DMS 273 treated with DMSO at 0.1 percent for 48 hours (cell line): ENCODE measurements at places on chromosomes 7 and 10.
A peak's percentile ranks its signal among the peaks of the same experiment; 100 is the strongest.

DNA sequence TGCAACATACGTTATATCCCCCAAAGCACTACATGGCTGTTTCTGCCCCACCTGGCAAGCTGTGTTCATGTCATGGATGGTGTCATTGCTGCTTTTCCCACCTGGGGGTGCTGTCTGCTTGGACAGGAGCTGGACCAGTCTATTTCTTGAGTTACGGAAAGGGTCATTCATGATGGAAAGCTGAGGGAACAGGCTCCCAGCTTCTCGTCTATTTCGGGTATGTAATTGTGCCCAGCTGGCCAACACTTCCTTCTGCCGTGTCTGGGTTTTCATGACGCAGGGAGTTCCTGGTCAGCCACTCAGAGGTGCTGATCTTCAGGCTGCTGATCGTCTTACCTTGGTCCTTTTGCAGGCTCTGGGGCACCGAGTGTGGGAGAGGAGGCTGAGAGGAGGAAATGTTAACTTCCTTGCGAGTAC, 8.6 kb downstream of the BTBD16 start:
- no peak for DNase-seq

GRCh38 chr7:66039094-66039670, 36.4 kb upstream of the ASL start:
- DNase-seq: no peak

DNA sequence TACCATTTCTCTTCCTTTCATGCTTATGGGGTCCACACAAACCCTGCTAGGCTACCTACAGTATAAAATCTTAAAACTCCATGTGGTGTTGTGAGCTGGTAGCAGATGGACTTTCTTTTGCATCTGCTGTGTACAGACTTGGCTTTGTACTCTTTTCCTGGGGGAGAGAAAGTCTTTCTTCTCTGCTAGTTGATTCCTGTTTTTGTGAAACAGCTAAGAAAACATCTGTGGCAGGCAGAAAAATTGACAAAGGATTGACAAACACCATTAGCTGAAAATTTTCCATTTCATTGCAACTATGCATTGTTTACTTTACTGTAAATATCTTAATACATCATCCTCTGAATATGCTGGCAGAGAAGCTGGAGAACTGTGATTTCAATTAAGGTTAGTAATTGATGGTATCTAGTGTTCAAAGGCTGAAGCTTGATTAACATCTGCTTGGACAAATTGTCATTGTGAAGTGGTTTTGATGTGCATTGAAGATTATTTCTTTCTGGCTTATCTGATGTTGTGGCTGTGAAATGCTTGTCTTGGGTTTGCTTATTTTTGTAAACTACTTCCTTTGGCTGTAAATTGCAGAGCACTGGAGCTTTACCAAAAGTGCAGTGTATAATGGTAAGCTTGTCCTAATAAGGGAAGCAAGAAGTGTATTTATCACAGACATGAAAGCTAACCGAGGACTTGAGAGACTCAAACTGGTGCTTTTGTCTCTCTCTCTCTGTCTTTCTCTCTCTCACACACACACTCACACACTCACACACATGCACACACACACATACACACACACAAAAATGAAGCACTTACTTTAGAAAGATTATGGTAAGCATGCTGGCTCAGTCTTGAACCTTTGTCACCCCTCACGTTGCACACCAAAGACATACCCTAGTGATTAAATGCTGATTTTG, at the start of gene FOXP2:
Gene FOXP2 (plus strand): TSS at position 660 of the 908 bp plus-strand sequence. CDS start 11,697 bp downstream, outside the sequence.
- DNase-seq: peak; percentile 97

GRCh38 chr10:129725011-129725410, 239.1 kb downstream of the EBF3 start:
- DNase-seq: no peak

DNA sequence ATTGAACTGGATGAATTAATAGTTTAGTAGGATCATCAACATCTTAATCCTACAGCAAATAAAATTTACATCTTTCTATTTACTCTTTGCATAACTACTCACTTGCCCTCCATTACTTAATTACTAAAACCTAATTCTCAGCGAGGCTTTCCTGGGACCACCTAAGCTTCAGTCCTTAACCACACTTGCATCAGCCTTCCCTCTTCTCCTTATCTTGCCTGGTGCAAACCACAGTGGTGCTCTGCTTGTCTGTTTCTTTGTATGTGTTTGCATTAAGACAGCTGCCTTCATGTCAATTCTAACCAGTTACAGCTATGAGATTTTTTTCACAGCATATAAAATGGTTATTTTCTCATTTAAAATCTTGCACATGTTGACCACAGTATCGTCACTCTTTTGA, 72.6 kb upstream of the ZNF92 start:
- DNase-seq: no peak

- no peak for DNase-seq
These were observed 36.3 kb downstream of the ENTPD1 start for GRCh38 chr10:95792211-95792780.

GRCh38 chr10:128087884-128088709, 38.1 kb downstream of the MKI67 start:
- no peak for DNase-seq

- DNase-seq: no peak
These were observed 20.4 kb downstream of the ERCC6 start for GRCh38 chr10:49518566-49518965.

DNA sequence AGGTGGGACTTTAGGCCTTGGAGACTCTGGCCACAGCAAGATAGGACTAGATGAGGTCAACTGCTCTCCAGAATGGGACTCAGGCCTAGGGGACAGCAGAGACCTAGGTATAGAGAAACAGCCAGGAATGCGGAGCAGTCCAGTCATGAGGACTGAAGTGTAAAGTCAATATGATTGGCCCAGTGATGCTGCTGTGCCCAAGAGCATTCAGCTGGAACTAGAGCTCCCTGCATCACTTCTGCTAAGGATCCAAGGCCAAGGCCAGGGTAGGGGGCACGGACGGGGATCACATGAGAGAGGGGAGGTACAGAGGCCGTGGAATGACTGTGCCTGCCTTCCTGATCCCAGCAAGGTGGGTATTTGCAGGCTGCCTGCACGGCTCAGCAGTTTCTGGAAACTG, 237.9 kb downstream of the FRMD4A start:
- no peak for DNase-seq

DNA sequence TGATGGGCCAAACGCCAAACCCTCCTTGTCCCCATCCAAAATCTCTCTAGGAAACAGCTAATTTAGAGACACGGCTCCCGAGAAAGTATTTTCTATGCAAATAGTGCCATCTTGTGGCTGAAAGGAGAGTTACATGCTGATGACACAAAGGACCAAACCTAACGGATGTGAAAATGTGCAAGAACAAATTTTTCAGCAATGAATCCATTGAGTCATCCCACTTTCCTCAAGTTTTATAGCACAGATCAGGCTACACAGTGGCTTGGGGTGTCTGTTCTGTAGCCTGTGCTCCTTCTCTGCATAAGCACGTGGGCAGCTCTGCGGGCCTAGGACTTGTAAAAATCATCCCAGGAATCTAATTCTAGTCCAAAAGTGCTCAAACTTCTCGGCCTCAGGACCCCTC, 154.8 kb upstream of the PRR15 start:
- DNase-seq: peak; percentile 81

- no peak for DNase-seq
These were observed 4.4 kb downstream of the DDIT4 start for GRCh38 chr10:72277996-72278667.

DNA sequence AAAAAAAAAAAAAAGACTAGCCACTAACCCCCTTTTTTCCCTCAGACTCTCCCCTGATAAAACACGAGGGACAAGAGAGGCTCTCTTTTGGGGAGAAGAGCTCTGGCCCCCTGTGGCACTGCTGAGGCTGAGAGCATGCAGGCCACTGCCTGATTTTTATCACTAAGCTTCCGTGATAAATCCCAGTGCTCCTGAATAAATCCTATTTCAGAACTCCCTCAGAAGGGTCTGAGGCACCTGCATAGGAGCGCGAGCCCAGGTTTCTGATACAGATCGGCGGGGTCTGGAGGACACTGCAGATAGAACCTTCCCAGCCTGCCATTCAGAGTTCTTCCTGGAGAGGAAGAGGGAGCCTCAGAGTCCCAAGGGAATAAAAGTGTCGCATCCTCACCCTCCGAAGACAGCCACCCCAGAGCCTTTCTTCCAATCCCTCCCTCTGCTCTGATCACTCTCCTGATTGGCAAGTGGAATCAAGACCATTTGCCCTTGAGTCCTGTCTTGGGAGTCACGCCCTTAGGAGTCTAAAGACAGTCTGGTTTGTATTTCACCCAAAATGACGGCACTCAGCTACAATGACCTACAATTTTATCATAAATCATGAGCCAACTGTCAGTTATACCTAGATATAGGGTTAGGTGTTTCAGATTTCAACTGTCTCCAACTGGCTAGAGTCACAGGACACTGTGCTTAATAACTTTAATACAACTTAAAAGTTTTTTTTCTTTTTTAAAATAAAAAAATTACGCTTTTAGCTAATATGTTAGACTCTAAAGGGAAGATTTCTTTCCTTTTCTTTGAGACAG, 153.5 kb downstream of the RNF216 start:
- DNase-seq: no peak

GRCh38 chr10:75400163-75400770, 1.3 kb downstream of the ZNF503 start:
- DNase-seq: no peak

- DNase-seq: no peak
These were observed 8.3 kb downstream of the PRRT4 start for GRCh38 chr7:128353189-128353588.

- DNase-seq: no peak
These were observed 996 bp upstream of the C10orf90 start for GRCh38 chr10:126671402-126671975.

DNA sequence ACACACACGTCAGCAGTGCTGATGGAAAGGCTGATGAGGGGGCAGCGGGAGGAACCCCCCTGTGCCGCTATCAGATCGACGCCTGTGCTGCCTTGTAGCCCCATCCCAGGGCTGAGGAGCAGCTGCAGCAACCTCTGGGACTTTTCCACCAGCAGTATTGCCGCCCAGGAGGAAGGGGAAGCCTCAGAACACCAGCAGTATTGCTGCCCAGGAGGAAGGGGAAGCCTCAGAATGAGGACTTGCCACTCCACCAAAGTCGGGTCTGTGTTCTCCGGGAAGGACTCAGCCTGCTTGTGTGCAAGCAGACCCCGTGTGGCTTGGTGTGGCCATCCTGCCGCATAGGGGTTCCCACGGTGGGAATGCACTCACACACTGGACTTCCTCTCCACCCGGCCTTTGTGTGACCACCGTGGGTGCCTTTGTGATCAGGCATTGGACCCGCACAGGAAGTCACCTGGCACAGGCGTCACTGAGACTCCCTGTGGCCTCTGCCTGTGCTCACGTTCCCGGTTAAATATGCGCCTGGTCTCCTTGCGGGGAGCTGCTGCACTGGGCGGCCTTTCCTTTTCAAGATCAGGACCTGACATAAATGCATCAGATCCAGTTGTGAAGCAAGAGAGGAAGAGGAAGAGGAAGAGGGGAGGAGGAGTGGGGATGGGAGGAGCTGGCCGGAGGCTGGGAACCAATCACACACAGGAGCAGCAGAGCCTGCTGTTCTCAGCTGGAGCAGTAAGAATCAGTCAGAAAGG, 248.5 kb downstream of the DNAJB6 start:
- DNase-seq: no peak

DNA sequence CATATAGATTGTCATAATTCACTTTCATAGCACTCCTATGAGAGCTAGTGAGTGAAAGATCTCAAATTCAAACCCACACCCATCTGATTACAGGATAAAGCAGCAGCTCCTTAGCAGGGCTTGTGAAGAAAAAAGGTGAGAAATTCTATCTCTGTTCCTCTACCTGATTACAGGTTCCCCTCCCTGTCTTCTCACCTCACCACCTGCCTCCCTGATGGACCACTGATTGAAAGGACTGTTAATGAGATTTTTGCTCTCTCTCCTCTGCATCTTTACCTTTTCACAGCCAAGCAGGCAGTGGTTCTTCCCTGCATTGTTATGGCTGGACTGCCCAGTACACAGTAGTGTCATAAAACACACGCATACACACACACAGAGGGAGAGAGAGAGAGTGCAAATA, 228.5 kb downstream of the MTERF1 start:
- no peak for DNase-seq
